CD8-positive, alpha-beta T cell (primary cell): ENCODE measurements at places on chromosomes 4 and X.

DNA sequence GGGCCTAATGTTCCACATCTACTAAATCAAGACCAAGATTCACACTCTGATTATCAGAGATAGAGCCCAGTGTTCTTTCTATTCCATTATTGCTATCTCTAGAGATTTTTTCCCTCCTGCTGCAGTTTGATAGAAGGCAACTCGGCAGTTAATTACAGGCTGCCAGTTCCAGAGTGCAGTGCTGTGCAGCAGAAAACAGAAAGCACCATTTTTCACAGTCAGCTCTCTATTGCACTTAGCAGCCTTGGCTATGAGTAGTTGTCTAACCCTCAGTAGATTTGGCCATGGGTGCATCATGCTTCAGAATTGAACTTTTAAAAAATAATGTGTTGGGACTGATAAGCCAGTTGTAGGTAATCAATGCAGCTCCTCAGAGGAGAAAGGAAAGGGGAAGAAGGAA is 295.3 kb downstream of the MID1IP1 start:
- DNase-seq = no peak

DNA sequence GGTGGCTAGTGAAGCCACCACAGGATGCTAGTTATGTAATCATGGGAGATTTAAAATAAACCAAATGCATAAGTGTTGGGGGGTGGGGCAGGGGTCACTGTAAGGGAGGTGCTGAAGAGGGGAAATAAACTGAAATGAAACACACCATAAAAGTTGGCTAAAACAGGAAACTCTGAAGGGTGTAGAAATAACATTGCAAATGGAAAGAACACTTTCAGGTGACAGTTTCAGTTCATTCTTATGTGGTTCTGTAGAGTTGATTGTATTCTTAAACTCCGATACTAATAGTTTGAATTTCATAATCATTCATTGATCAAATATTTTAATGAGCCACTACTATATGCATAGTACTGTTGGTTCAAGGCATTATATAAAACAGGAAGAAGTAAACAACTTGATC is 80.1 kb downstream of the HDAC8 start:
- no peak for DNase-seq

GRCh38 chrX:24574743-24575142 is 72.4 kb downstream of the PCYT1B start:
- no peak for DNase-seq

- peak; percentile 47 for DNase-seq
These were observed 138.6 kb downstream of the AFF1 start for GRCh38 chr4:87073199-87074120.

DNA sequence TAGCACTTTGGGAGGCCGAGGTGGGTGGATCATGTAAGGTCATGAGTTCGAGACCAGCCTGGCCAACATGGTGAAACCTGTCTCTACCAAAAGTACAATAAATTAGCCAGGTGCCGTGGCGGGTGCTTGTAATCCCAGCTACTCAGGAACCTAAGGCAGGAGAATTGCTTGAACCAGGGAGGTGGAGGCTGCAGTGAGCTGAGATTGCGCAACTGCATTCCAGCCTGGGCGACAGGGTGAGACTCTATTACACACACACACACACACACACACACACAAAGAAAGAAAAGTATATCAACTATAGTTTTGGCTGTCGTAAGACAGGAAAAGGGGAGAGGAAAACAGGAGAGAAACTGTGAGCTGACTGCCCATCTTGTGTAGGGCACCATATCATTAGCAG is 171.7 kb downstream of the ADAMTS3 start:
- DNase-seq = no peak
